ENCODE measurements at places on chromosomes 1 and 21.

DNA sequence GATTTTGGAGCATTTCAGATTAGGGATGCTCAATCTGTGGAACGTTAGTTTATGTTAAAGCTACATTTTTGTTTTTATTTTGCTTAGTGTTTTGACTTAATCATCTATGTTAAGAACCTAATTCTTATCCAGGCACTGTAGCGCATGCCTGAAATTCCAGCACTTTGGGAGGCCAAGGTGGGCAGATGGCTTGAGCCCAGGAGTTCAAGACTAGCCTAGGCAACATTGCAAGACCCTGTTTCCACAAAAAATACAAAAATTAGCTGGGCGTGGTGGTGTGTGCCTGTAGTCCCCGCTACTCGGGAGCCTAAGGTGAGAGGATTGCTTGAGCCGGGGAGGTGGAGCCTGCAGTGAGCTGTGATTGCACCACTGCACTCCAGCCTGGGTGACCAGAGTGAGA, 23.4 kb downstream of the FNBP1L start:
- DNase-seq = no peak

GRCh38 chr21:44784810-44785209, 16.8 kb downstream of the UBE2G2 start:
- no peak for DNase-seq

DNA sequence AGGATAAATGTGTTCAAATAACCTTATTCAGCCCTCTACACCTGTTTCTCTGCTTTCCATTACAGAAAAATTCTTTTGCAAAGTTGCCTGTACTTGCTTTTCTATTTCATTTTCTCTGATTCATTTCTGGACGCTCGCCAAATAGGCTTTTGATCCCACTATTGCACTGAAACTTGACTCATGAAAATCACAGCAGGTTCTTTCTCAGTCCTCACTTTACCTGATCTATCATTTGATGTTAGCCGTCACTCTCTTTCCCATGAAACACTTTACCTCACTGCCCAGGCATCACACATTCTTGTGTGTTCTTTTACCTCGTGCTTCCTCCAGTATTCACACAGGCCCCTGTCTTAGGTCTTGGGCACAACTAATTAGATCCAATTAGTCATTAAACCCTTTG, 26.2 kb downstream of the HSPA13 start:
- DNase-seq = no peak

GRCh38 chr21:34540206-34540605, 28.2 kb upstream of the KCNE1 start:
- DNase-seq = no peak

DNA sequence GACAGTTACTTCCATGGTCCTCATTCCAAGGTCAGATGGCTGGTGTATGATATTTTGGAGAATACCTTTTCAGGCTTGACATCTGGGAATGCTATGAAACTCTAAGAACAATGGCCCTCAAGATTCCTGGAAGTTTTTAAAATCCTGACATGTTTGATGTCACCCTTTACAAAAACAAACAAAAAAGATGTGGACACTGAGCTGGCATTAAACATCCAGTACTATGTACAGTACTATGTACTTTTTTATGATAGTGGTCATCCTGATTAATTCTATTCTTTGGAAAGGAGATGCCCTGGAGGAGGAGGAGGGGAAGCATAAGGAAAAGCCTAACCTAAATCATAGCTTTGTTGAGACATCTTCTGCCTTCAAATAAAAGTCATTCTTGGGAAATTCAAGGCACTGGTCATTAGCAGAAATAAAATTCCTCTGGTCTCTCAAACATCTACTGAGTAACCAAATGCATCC, 235.4 kb downstream of the HMCN1 start:
- DNase-seq = no peak

DNA sequence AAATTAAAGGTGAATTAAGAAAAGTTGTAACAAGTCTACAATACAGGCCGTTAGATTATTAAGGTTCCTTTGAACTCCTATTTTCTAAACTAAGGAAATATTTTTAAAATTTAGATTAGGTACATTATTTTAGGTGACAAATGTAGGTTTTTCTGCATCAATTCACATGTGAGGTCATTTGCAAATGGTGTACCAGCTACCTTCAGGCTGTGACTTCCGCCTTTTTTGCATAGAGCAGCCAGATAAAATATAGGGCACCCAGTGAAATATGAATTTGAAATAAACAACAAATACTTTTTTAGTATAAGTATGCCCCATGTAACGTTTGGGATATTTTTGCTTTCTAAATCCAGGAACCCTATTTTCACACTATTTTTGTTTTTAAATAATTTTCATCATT, 544.0 kb downstream of the LMO4 start:
- no peak for DNase-seq

GRCh38 chr1:218390618-218391017, 45.5 kb downstream of the TGFB2 start:
- no peak for DNase-seq

DNA sequence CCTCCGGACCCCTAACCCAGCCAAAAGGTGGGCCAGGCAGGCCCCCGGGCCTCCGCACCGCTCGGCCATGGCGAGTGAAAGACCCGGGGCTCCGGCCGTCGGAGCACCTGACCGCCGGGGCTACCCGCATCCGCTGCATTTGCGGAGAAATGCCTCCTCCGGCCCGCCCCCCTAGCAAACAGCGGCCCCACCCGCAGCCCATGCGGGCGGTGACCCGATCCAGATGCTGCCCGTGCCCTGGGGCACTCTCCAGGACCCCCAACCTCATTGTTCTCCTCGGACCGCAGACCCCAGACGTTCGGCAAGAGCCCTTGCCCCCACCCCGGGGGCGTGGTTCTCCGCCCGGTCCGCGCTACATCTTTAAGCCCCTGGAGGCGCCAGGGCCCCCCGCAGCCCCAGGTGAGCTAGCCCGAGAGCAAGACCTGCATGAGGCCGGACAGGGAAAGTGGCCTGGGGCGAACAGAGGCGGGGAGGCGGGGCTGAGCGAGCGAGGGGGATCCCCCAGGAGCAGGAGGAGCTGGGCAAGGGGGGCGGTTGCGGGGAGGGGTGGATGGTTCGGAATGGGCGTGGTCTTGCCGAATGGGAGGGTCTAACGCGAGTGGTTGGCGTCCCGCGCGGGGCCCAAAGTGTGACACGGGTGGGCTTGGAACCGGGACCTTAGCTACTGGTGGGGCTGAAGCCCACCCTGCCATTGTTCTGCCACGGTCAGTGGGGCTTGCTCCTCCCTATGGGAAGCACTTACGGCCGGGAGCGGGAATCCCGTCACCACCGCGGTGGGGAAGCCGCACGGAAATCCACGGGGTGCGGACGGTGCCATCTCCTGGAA, 6.3 kb upstream of the CRYBG2 start:
- DNase-seq = no peak

DNA sequence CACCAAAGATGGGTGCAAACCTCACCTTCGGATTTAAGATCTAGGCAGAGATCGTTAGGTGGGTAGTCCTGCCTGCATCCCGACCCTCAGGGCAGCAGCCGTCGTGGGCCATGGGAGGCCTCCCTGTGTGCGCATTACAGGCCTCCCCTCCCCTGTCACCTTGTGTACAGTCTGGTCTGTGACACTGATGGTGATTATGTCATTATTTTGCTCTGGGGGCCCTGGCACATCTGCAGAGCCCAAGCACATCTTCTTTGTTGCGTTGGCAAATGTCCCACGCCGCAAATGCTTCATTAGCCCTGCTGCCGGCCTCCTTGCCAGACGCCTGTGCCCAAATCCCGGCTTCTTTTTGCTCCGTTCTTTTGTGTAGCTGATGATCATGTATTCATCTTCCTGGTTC, 31.7 kb downstream of the PROX1 start:
- DNase-seq = no peak

GRCh38 chr1:205417870-205418635, 3.8 kb downstream of the LEMD1 start:
- no peak for DNase-seq

- DNase-seq = no peak
These were observed 632.0 kb downstream of the SMYD3 start for GRCh38 chr1:245874942-245875580.

DNA sequence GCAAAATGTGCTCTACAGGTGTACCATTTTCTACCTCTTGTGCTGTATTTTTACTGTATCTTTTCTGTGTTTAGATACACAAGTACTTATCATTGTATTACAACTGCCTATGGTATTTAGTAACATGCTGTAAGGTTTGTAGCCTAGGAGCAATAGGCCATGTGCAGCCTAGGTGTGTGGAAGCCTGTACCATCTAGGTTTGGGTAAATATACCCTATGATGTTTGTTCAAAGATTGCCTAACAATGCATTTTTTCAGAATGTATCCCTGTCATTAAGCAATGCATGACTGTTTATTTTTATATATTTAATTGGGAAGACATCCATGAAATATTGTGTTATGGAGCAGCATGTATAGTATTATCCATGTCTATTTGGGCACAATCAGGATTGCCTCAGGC, 11.0 kb downstream of the ETV3L start:
- no peak for DNase-seq

DNA sequence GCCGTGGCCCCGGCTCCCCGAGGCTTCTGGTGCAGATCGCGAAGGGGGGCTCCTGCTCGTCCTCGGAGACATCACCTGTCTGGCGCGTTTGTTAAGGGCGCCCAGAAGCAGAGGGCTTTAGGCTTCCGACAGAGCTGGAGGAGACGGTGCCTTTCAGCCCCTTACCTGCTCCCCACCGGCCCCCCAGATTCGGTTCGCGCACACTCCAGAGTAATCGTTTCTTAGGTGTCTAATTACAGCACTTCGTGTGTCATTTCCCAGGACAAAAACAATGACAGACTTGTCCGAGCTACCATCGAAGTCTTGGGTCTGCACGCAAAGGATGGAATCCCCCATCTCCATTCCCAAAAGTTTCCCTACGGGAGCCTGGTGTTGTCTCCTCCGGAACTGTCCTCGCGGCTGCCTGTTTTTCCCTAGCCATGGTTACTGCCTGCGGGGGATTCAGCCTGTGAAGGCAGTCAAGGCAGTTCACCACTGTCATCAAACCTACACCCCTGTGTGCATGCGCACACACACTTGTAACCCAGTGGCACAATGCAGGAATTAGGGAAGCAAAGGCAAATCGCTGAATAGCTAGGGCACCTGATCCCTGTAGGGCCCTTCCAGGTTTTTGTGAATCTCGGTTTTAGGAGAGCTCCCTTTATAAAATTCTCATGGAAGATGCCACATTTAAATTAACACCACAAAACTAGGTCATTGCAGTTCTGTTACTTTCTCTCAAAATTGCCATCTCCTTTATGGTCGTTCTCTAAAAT, 738 bp upstream of the CDC42BPA start:
- no peak for DNase-seq

GRCh38 chr1:196295766-196296165, 312.5 kb downstream of the KCNT2 start:
- no peak for DNase-seq

GRCh38 chr21:44657635-44658540, at the start of gene KRTAP12-3:
Gene KRTAP12-3, plus strand, starts transcription at chr21:44657932. Its CDS starts 48 bp downstream, at chr21:44657980.
- no peak for DNase-seq

DNA sequence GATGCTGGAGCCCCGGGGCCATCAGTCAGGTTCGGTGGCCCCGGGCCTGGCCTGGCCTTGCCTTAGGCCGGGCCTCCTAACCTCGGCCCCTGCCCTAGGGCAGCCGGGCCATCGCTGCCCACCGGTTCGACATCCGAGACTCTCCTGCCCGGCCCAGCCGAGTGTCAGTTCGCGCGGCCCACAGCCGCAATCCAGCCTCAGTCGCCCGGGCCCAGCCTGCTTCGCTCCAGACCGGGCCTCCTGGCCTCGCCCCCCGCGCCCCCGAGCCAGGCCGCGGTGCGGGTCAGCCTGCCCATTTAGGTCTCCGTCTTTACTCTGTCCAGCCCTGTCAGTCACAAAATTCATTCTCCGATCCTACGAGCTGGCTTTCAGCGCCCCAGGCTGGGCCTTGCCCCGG, 777 bp downstream of the LRRC41 start:
- no peak for DNase-seq

All from bone marrow (tissue), 2 donors.